Effector CD4-positive, alpha-beta T cell (primary cell): ENCODE measurements at places on chromosomes 2 and 18.

- DNase-seq = no peak
Observed at GRCh38 chr18:8715599-8715998, 10.2 kb downstream of the MTCL1 start.

DNA sequence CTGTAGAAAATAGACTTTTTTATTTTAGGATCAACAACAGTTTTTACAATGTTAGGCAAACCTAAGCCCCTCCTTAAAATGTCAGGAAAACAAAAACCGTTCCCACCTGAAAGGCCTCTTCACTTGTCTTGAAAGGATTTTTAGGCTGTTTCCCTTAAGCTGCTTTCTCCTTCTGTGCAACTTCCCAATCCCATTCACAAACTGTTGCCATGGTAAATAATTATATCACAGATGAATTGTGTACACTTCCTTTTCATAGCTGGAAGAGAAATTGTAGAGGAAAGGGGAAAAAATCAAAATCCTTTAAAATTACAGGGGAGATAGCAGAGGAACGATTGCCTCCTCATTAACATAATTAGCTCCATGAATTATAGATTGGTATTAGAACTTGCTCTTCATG lies 1488.0 kb upstream of the CELF4 start:
- no peak for DNase-seq

GRCh38 chr2:122795763-122796162 lies 1040.3 kb downstream of the TSN start:
- no peak for DNase-seq

- DNase-seq = no peak
Observed at GRCh38 chr2:9832586-9832985, 10.7 kb upstream of the TAF1B start.

- DNase-seq = no peak
Observed at GRCh38 chr2:138112536-138112935, 148.3 kb downstream of the HNMT start.

- DNase-seq = no peak
Observed at GRCh38 chr18:8114480-8114879, 494.8 kb upstream of the RAB12 start.

DNA sequence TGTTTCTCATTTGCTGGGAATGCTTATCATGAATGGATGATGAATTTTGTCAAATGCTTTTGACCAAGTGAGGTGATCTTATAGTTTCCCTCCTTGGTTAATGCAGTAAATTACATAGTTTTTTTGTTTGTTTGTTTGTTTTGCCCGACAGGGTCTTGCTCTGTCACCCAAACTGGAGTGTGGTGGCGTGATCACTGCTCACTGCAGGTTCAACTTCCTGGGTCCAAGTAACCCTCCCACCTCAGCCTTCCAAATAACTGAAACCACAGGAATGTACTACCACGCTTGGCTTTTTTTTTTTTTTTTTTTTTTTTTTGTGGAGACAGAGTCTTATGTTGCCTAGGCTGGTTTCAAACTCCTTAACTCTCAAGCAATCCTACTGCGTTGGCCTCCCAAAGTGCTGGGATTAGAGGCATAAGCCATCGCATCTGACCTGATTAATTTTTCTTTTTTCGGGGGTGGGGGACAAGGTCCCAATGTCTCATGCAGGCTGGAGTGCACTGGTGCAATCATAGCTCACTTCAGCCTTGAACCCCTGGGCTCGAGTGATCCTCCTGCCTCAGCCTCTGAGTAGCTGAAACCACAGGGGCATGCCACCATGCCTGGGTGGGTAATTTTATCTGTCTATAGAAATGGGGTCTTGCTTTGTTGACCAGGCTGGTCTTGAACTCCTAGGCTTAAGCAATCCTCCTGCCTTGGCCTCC lies 48.6 kb downstream of the SMAD2 start:
- DNase-seq = no peak

- no peak for DNase-seq
Observed at GRCh38 chr2:226136739-226137138, 662.9 kb downstream of the IRS1 start.

GRCh38 chr2:24016376-24016761 lies 6.5 kb downstream of the MFSD2B start:
- DNase-seq = no peak

DNA sequence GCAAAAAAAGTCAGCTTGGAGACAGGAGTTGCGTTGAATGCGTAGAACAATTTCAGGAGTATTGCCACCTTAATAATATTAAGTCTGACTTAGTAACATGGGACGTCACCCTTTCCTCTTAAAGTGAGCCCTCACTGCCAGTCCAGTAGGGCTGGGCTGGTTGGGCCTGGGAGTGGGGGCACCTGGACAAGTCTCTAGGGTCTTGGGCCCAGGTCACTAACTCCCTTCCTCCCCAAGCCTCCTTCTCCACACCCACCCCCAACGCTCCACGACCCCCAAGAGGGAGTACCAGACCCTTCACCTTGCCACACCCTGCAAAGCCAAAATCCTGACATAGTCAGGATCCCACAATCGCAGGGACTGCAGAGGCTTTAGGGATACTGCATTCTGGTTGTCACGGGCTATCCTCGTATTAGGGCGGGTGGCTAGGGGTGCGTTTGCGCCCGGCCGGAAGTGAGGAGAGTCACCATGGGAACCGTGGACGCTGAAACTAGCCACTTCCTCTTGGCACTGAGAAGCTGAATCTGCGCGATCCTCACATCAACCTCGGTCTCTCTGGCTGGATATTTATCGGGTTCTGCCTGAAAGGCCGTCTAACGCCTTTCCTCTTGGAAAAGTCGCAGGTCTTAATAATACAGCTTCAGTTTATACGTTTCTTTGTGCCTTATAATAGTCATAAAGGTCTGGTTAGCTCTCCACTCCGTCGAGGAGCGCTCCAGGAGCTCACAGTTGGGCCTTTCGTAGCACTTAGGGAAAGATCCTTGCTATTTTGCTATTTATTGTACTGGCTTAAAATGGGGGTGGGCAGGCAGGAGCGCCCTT lies 10.3 kb upstream of the CXXC1 start:
- no peak for DNase-seq

GRCh38 chr2:215369181-215369760 lies 57.4 kb downstream of the ATIC start:
- no peak for DNase-seq

DNA sequence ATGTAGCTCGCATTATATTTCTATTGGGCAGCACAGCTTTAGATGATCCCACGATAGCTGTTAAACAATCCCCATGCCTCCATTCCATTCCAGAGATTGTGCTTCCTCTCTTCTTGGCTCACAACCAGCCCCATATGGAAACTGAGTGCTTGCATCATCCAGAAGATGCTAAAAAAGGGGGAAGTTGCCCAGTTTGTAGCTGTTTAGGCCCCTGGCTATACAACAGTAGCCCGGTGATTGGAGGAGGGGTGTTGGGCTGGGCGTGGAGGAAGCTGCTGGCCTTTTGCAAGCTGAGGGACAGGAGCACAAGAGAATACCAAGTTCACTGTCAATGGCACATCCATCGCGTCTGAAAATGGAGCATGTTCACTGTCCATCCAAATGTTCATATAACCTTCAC lies 360.2 kb downstream of the ALK start:
- DNase-seq = no peak

GRCh38 chr2:236824836-236825235 lies 255.2 kb downstream of the ACKR3 start:
- no peak for DNase-seq

DNA sequence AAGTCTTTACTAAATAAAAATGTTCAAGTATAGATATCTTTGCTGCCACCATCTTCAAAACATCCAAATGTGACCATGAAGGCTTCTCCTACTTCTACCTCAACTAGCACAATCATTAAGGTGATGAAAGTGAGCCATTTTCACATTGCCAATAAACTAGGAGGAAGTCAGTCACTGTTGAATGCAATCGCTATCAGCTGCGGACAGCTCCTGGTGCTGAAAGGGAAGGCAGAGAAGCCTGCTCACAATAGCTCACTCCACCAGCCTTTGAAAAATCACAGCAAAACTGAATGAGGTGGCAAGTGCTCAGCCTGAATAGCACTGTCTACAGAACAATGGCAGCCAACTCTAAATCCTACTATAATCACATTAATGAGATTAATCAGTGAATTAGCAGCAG lies 2.2 kb downstream of the MYT1L start:
- DNase-seq = no peak

DNA sequence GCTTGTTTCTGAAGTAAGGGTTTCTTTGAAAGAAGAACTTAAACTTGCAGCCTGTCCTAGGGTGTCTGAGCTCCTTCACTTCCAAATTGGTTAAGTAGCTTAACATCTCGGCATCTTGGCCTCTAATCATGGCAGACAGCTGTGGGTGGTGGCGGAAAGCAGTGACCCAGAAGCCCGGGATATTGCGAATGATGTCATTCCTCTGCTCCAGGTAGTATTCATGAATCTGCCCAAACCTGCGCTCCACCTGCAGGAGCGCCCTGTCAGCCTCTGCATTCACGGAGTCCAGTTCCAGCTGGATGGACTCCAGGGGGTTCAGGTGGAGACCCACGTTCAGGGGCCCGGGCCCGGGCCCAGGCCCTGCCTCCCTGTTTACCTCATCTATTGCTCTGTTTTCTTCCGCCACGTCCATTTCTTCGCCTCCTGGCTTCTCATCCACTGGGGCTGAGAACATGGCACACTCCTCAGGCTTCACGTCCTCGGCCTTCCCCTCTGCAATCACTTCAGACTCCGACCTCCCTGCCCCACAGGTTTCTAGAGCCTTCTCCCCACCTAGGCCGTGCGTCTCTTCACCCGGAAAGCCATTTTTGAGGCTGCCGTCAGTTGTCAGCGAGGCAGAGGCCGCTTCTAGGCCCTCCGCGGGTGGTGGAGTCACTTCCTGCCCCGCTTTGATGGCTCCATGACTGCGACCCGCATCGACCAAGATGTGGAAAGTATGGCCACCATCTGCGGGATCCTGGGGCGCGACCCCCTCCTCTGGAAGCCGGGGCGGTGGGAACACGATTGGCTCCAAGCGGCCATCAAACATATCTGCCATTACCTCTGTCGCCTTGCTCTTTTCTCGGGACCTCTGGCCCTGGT lies 569 bp downstream of the TSPYL6 start:
- DNase-seq = no peak

GRCh38 chr2:5093056-5093455 lies 599.1 kb upstream of the SOX11 start:
- DNase-seq = no peak
